Peyer's patch (tissue), 4 donors: ENCODE measurements at places on chromosomes 12 and 14. TPM values are rescaled to one million over a fixed set of nuclear protein-coding genes. Genes with fewer than 3 reads are reported as not detected.

GRCh38 chr12:132279184-132279889 lies 50.1 kb downstream of the GALNT9 start:
- peak; percentile 62 for DNase-seq

The ACSM4 gene
- not detected for total RNA-seq

GRCh38 chr12:4763549-4763948 lies 43.3 kb downstream of the GALNT8 start:
- peak; percentile 58 for DNase-seq

The PAPLN gene
- 8.1 TPM for total RNA-seq

GRCh38 chr12:2644683-2645405 lies 149.9 kb upstream of the FKBP4 start:
- no peak for DNase-seq

GRCh38 chr14:30751646-30752416 lies 122.5 kb upstream of the COCH start:
- DNase-seq, result no peak

- DNase-seq, result no peak
Observed at GRCh38 chr12:12721176-12721751, 4.1 kb downstream of the CDKN1B start.

DNA sequence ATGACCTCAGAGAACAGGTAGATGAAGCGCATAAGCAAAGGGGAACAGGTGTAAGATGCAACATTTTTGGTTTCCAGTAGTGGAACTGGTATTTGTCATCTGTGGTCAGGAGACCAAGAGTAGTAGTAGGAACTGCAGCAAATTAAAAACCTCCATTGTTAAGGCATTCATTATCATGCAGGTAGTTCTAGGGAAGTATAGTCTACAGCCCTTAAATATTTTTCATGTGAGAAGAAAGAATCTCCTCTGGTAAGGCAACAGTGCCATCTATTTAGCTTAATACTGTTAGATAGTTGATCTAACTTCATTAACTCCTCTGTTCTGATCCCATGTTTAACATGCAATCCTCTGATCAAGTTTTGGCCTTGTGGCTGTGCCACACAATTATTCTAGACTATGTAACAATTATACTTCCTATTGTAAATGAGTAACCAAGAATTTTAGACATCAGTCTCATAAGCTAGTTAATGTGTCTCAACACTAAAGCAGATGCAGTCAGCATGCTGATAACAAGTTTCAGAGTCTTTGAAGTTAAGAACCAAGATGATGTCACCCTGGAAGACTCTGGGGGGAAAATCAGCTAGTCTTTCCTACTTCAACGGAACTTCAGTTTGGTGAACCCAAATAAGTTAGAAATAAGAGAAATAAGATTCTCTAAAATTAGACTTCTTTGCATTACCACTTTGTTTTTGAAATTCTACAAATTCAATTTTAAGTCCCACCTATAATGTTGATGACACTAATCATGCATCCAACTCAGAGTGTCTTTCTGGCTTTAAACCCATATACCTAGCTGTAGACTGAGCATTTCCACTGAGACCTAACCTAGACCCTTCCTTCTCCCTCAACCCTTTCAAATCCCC lies 70.9 kb downstream of the STXBP6 start:
- no peak for DNase-seq

GRCh38 chr14:69877492-69877891 lies 1.7 kb upstream of the SMOC1 start:
- no peak for DNase-seq

The SMARCD1 gene
- total RNA-seq, result 83.9 TPM

- DNase-seq, result no peak
Observed at GRCh38 chr12:92237762-92238523, 92.3 kb upstream of the BTG1 start.

GRCh38 chr12:78220811-78221210 lies 390.1 kb downstream of the NAV3 start:
- no peak for DNase-seq

GRCh38 chr14:64671591-64671990 lies 32.6 kb upstream of the PLEKHG3 start:
- no peak for DNase-seq

DNA sequence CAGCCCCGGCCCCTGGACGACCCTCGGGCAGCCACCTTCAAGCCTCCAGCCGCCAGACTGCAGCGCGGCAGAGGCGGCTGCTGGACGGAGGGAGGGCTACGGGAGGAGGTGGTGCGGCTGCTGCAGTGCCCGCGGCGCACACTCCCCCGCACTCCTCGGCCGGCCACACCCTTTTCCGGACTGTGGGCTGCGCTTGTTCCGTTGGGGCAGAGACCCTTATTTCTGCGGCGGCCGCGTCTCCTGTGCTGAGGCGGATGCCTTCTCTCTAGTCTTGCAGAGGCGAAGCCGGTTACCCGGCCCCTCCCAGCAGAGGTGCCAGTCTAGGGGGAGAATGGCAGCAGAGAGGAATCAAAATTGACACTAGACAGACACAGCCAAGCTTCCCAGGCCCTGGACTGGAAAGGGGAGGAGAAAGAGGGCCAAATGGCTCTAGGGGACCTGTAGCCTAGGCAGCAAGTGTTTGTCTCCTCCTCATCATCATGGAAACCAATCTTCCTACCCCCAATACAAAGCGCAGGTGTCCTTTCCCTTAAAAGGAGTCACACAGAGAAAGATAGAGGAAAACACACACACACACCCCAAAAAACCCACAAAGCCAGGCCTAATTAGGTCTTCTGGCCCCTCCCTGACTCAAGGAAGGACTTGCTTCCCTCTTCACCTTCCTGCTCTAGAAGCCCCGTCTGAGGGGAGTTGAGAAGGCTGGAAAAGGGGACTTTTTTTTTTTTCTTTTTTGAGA lies 1.3 kb downstream of the ESYT1 start:
- DNase-seq, result peak; percentile 94

The LTBP2 gene
- 20.2 TPM for total RNA-seq

- DNase-seq, result no peak
Observed at GRCh38 chr14:65260786-65261185, 151.7 kb upstream of the FUT8 start.

- DNase-seq, result no peak
Observed at GRCh38 chr14:77264466-77265186, 6.4 kb downstream of the NGB start.

The C12orf50 gene
- not detected for total RNA-seq

DNA sequence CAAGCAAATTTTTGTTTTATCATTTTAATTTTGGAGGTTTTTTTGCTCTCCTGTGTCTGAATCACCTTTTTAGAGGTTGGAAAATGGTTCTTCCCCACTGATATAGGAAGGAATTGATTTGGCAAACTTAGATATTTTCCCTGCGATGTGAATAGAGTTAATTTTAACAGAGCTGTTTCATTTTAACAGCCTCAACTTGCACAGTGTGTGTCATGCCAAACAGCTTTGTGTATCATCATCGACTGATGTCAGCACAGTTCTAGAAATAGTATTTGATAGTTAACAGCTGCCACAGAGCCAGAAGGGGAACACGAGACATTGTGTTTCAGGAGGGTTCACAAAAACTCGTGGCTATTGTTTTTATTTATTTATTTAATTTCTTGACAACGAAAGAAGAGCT lies 243.1 kb upstream of the FOXN3 start:
- DNase-seq, result no peak

DNA sequence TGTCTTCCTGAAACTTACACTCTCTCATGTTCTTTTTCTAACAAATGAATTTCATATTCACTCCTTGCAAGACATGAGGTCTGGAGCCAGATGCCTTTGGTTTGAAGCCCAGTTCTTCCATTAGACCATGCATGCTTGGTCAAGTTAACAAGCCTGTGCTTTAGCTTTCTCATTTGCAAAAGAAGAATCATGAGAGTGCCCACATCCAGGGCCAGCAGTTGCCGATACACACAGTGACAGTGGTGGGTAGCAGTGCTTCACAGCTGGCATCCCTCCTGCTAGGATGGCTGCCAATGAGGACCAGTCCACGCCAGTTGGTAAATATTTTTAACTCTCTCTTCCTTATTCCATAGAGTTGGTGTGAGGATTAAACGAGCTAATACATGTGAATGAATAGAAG lies 163.1 kb downstream of the PHLDA1 start:
- no peak for DNase-seq
